ENCODE measurements at places on chromosomes 3 and 15.

DNA sequence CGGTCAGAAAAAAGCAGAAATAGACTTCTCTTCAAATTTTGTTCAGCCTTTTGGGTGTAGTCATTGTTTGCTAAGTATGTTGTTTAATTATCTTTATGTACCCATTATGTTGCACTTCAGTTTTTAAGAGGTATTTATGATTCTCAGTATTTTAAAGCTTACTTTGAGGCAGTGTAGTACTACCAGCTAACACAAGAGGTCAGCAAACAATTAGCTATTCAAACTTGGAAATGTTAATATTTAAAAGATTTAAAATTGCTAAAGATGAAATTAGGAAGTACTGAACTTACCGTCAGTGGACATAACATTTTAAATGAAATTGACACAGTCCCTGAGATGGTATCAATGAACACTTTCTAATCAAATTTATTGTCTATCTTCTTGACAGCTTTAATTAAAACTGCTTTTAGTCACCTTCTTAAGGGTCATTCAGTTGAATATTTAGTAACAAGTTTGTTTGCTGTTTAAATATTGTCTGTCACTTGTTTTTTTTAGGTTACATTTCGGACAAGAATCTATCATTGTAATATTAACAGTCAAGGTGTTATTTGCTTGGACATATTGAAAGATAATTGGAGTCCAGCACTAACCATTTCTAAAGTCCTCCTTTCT is 28.1 kb downstream of the NKIRAS1 start:
- peak; percentile 37 for DNase-seq

DNA sequence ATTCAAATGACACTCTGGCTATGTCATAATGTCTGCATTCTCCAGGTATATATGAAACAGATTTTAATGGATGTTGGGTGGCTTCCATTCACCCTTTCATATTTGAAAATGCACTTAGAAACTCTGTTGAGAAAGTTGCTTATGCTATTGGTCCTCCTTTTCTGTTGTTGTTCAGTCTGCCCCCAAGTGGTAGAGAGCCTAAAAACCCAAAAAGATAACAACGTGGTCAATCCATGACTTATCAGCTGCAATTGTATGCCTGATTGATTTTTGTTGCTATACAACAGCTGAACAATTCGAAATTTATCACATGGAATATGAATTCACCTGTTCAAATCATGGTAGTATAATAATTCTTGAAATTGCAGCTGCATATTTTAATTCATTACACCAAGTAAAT is 279.8 kb downstream of the ROBO2 start:
- peak; percentile 18 for DNase-seq

- no peak for DNase-seq
These were observed 33.5 kb downstream of the PRR23E start for GRCh38 chr3:127226457-127226856.

DNA sequence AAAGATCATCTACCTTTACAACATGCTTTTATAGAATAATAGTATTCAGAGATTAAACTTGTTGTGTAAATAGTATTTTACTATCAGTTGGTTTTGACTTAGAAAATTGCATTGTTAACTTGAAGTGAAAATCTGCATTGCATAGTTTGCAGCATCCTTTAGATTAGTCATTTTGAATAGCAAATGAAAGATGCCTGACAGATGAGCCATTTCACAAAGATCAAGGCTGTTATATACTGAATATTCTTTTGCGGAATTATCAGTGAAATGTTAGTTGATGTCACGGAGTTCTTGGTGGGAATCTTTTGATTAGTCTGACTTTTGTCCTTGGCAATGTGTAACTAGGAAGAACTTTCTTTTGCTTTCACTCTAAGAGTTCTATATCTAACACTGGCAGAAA is 24.5 kb downstream of the RSRC1 start:
- DNase-seq: no peak

GRCh38 chr15:28106294-28107110 is 7.4 kb upstream of the OCA2 start:
- DNase-seq: no peak

- DNase-seq: no peak
These were observed 424.7 kb upstream of the THBS1 start for GRCh38 chr15:39156166-39156565.

Data from Jurkat, Clone E6-1 (cell line).